ENCODE measurements at places on chromosomes 2 and 18. TPM values are rescaled to one million over a fixed set of nuclear protein-coding genes. Genes with fewer than 3 reads are reported as not detected.

The BAZ2B gene
- 56.8 TPM for total RNA-seq

The WNT6 gene
- not detected for total RNA-seq

The KCNIP3 gene
- 0.13 TPM for total RNA-seq

The RETREG2 gene
- total RNA-seq = 72.9 TPM

The MYL1 gene
- not detected for total RNA-seq

The GPR39 gene
- 7.5 TPM for total RNA-seq

The POTEF gene
- not detected for total RNA-seq

The FLACC1 gene
- 1.6 TPM for total RNA-seq

The FKBP1B gene
- total RNA-seq = 10.4 TPM

The TMSB10 gene
- 13,041 TPM for total RNA-seq

The XDH gene
- total RNA-seq = under 0.01 TPM

The ZSWIM2 gene
- not detected for total RNA-seq

The ZNF892 gene
- 3.0 TPM for total RNA-seq

The LRRFIP1 gene
- 82.8 TPM for total RNA-seq

The REG3G gene
- total RNA-seq = not detected

Measured in aortic smooth muscle cell (primary cell).